ENCODE measurements at places on chromosomes 6 and 20.
A peak's percentile ranks its signal among the peaks of the same experiment; 100 is the strongest.

DNA sequence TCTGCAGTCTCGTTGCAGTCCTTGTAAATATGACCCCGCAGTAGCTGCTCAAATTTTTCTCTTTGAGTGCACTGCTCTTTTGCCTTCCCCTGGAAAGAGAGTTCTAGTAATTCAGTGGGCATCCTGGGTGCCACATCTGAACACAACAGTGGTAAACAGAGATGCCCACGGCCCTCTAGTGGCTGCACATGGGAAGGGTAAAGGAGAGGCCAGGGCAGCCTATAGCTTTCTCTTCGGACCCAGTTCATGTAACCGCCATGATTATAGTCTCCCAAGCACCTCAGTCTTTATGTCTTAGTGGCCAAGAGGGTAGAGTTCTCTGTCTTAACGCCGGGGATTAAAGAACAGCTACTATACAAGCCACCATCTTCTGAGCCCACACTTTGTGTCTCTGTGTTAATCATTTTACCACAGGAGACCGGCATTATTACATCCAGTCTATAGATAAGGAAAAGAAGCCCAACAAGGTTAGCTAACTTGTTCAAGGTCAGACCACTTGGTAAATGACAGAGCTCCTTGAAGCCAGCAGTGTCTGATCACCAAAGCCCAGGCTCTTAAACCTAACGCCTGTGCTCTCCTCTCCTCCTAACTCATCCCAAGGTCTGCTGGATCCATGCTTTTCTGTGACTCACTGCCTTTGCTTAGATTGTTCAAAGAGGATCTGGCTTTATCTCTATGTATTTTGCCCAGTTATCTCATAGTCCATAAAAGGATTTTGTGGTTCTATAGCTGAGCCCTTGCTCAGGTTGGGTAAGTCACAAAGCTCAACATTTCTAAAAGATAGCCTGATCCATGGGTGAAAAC is 81.8 kb downstream of the ISM1 start:
- DNase-seq: peak; percentile 52

GRCh38 chr6:39493777-39494176 is 171.3 kb upstream of the KCNK16 start:
- no peak for DNase-seq

DNA sequence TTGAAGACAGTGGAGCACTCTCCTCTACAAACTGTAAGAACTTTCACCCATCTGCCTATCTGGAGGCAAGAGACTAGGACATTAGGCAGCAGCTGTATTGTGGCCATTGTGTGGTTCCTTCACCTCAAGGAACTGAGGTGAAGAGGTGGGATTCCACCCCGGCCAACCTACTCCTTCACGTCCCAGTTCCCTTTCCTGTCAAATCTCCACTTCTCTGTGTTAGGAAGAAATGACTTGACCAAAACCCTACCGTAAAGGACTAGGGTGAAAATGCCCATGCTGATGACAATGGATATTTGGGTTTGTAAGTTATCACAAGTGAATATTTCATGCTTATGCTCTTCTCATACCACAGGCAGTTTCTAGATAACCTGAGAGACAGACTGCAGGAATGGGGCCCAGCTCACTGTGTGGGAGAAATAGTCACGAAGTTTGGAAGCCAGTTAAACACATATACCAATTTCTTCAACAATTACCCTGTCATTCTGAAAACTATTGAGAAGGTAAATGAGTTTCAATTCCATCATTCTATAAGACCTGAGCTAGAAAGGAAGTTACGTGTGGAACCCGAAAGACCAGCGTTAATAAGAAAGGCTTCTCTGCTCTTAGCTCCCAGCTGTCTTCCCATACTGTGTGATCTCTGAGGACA is 86.6 kb downstream of the ECT2L start:
- DNase-seq: peak; percentile 14

DNA sequence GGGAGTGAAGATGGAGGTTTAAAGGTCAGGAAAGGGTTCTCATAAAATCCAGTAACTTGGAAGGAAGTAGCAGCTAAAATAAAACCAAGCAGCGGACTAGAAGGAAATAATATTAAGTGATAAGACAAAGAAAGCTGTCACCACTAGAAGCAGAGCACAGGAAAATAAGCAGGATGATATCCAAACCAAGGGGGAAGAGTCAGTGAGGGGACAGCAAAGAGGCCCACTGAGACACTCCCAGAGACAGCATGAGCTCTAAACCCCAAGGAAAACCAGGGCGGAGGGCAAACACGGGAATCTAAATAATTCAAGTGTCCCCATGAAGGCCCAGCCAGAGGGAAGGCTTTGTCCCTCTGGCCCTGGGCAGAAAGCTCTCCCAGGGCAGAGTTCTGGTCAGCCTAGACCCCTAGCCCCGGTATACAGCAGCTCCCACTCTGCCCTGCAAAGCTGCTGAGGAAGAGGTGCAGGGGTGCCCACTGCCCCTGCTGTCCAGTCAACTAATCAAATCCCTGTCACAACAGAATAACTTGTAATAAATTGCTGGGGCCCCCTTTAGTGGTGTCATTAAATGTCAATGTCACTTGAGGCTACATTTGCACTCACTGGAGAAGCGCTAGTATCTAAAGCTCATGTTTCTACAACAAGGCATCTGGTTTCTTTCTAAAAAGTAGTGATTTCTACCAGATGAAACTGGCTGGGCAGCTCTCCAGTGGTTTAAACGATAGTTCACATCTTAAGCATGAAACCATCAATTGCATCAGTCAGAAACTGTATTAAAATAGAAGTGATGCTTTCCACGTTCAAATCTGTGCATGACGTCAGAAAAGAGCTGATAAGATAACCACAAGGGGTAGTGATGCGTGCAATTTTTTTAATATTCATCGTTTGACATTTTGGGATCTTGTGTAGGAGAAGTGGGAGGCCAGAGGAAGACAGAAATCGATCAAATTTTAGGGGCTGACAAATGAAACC is 13.6 kb downstream of the PDE10A start:
- DNase-seq: no peak

DNA sequence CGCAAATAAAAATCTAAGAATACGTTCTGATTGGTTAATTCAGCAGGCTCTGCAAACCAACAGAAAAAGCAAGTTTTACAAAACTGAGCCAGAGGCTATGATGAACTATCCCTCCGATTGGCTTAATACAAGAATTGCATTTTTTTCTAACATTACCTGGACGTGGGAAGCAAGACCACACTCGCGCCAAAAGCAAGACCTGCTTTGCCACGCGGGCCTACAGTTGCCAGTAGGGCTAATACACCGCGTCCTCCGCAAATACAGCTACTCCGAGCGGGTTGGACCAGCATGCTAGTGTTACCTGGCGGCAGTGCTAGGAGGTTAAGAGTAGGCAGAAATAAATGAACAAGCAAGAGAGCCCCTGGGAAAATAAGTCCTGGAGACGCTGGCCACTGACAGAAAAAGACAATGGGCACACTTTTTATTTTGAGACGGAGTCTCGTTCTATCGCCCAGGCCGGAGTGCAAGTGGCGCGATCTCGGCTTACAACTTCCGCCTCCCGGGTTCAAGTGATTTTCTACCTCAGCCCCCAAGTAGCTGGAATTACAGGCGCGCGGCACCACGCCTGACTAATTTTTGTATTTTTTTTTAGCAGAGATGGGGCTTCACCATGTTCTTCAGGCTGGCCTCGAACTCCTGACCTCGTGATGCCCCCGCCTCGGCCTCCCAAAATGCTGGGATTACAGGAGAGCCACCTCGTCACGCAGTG is 131.9 kb upstream of the BTN3A2 start:
- peak; percentile 44 for DNase-seq

DNA sequence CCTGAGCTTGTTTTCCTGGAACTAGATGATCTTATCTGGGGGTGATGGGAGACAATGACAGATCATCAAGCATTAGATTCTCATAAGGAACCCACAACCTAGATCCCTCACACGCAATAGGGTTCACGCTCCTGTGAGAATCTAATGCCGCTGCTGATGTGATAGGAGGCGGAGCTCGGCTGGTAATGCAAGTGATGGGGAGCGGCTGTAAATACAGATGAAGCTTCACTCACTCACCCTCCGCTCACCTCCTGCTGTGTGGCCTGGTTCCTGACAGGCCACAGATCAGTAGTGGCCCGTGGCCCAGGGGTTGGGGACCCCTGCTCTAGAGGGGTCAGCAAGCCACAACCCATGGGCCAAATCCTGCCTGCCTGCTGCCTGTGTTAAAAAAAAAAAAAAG is 435.9 kb downstream of the CD83 start:
- no peak for DNase-seq

- no peak for DNase-seq
These were observed 102.8 kb upstream of the JARID2 start for GRCh38 chr6:15143086-15143485.
